Neuronal stem cell (in vitro differentiated cells): ENCODE measurements at places on chromosomes 1 and 21.

- H3K36me3 ChIP-seq, result no peaks in the 10 kb centered on the region
- peaks cover 6% of the 10 kb centered on the region for H3K4me1 ChIP-seq
- no peak overlapping the region for H3K27ac ChIP-seq
- DNase-seq, result no peak
- H3K27me3 ChIP-seq, result no peaks in the 10 kb centered on the region
- H3K4me3 ChIP-seq, result no peak overlapping the region
These were observed 40.8 kb downstream of the ITSN1 start for GRCh38 chr21:33682992-33683627.

GRCh38 chr1:227125929-227126545 is 185.9 kb downstream of the COQ8A start:
- H3K36me3 ChIP-seq, result peaks cover 2% of the 10 kb centered on the region
- H3K27me3 ChIP-seq, result no peaks in the 10 kb centered on the region
- H3K4me3 ChIP-seq, result no peak overlapping the region

GRCh38 chr1:54575161-54575560 is 27.1 kb downstream of the ACOT11 start:
- H3K36me3 ChIP-seq, result no peaks in the 10 kb centered on the region
- peaks cover 14% of the 10 kb centered on the region for H3K4me1 ChIP-seq
- no peaks in the 10 kb centered on the region for H3K27me3 ChIP-seq
- DNase-seq, result no peak
- H3K4me3 ChIP-seq, result no peak overlapping the region
- no peak overlapping the region for H3K27ac ChIP-seq

DNA sequence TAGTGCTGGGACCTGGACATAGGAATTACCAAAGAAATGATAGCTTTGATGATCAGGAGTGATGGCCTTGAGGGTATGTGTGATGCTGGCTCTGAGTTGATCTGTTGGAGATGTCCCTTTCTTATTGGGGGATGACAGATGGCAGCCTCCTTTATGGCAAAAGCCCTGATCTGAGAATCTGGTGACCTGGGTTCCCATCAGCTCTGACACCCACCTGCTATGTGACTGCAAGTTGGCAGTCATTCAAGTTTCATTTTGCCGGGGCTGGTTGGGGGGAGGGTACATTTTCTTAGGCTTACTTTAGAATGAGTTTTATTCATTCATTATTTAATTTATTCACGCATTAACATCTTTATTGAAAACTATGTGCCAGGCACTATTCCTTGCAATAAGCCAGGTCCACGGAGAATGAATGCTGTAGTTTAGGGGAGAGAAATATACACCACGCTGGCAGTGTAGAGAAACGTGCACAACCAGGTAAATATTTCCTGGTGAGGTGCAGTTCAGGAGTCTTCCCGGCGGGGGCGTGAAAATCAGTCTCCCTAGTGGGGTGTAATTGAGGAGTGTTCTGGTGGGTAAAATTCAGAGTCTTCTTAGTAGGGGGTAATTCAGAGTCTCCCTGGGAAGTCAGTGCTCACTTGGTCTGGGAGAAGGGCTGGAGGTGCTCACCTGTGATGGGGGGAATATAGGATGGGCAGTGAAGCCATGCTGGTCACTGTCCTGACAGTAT is 401.3 kb downstream of the CAMTA1 start:
- H3K27me3 ChIP-seq, result no peaks in the 10 kb centered on the region
- H3K27ac ChIP-seq, result no peak overlapping the region
- H3K36me3 ChIP-seq, result no peaks in the 10 kb centered on the region
- no peaks in the 10 kb centered on the region for H3K4me1 ChIP-seq
- no peak overlapping the region for H3K4me3 ChIP-seq
- no peak for DNase-seq

- H3K36me3 ChIP-seq, result peaks cover 2% of the 10 kb centered on the region
- H3K4me3 ChIP-seq, result no peak overlapping the region
- DNase-seq, result no peak
- no peaks in the 10 kb centered on the region for H3K4me1 ChIP-seq
These were observed 38.2 kb downstream of the URB2 start for GRCh38 chr1:229664133-229664689.

DNA sequence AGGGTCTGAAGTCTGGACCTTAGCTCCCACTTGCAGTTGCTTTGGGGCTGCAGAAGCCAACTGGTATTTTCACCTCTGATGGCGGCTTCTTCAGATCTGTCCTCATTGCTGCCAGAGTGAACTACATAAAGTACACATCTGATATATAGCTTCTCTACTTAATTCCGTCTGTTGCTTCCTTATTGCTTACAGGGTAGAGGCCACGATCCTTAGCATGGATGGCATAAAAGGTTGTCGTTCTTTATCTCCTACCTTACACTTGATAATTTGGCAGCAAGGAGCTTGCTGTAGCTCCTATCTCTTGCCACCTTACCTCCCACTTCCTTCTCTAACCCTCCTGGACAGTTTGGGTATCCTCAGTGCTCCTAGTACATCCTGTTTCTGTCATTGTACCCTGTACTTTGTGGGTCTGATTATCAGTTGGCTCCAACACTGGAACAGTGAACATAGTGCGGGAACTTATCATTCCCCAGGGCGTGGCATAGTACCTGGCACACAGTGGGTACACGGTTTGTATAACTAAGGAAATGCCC is 30.9 kb upstream of the NBL1 start:
- H3K4me1 ChIP-seq, result no peaks in the 10 kb centered on the region
- no peak overlapping the region for H3K27ac ChIP-seq
- no peaks in the 10 kb centered on the region for H3K27me3 ChIP-seq
- no peak overlapping the region for H3K4me3 ChIP-seq
- H3K36me3 ChIP-seq, result no peaks in the 10 kb centered on the region
- no peak for DNase-seq
